ENCODE measurements at places on chromosomes 4 and X. TPM values are rescaled to one million over a fixed set of nuclear protein-coding genes. Genes with fewer than 3 reads are reported as not detected.

Gene NHSL2
- polyA plus RNA-seq, result 0.16 TPM

Gene COMMD8
- polyA plus RNA-seq, result 5.1 TPM

Gene PACRGL
- polyA plus RNA-seq, result 7.5 TPM

DNA sequence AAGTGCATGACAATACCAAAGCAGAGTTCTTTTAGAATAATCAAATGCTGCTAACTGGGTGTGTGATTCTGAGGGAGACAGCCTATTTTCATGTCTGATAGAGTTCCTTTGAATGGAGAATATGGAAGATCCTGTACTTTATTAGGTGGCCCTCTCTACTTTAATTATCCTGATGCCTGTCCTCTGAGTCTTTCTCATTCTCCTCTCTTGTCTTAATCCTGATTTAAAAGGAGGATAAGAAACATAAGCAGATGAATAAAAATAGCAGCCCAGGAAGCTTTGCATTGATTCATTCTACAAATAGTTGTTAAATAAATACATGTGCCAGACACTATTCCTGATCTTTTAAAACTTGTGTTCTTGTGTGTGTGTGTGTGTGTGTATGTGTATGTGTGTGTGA is 387.3 kb downstream of the SPRY1 start:
- no peak overlapping the region for H3K27ac ChIP-seq
- no peak overlapping the region for H3K4me3 ChIP-seq
- no peaks in the 10 kb centered on the region for H3K36me3 ChIP-seq
- no peak for DNase-seq
- no peaks in the 10 kb centered on the region for H3K27me3 ChIP-seq
- no peaks in the 10 kb centered on the region for H3K4me1 ChIP-seq

GRCh38 chrX:75038925-75039324 is 113.7 kb upstream of the NEXMIF start:
- H3K4me3 ChIP-seq, result no peak overlapping the region
- no peak overlapping the region for H3K27ac ChIP-seq
- no peaks in the 10 kb centered on the region for H3K4me1 ChIP-seq
- DNase-seq, result no peak
- H3K36me3 ChIP-seq, result no peaks in the 10 kb centered on the region

Measured in B cell (primary cell).